ENCODE measurements at places on chromosomes 16 and 17.

DNA sequence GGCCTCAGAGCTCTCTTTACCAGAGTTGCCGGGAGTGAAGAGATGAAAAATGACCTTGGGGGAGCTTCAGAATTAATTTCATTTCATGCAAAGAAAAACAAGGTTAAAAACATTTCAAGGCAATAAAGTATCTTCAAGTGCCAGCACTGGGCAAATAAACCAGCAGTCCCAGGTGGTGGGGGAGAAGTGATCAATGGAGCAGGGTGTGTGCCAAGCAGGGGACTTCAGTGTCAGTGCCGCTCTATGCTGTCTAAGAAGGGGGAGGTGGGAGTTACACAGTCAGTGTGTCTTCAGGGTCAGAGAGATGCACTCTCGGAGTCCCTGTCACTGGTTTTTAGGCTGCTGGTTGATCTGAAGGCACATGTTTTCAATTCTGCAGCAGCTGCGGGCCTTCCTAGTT lies 57.2 kb upstream of the MGAT5B start:
- H3K27ac ChIP-seq: no peak overlapping the region
- no peak overlapping the region for H3K4me3 ChIP-seq
- no peak for DNase-seq
- H3K4me1 ChIP-seq: no peaks in the 10 kb centered on the region
- no peaks in the 10 kb centered on the region for H3K36me3 ChIP-seq

DNA sequence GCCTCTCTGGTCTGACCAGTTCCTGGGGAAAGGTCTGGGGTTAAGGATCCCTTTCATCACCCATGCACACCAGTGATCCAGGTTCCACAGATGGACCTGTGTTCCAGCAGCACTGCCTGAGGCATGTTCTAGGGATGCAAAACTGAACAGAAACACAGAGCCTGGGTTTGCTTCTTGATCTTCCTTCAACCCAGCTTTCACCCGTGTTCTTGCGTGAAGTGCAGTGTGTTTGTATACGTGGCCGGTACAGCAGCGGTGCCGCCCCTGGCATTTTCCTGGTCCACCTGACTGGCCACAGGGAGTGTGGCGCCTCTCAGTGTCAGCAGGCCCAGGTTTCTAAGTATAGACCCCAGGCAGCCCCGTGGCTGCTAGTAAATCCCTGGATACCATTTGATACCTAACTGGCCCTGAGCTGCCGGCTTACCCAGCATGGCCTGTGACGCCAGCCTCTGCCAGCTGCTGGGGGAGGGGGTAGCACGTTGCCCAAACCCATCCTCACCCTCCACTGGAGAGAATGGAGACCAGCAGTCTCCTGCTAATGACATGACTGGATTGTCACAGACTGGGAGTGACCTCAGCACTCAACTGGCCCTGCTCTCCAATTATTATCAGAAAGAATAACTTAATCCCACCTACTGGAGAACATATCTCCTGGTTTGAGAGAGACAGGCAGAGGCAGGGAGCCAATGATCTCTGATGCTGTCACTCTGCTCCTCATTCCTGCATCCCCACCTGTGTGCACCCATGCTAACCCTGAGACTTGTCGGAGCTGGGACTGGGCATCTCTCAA lies 59.2 kb upstream of the LGALS9 start:
- no peaks in the 10 kb centered on the region for H3K27me3 ChIP-seq
- no peaks in the 10 kb centered on the region for H3K4me1 ChIP-seq
- DNase-seq: no peak
- H3K4me3 ChIP-seq: no peak overlapping the region
- no peaks in the 10 kb centered on the region for H3K36me3 ChIP-seq
- H3K27ac ChIP-seq: no peak overlapping the region

GRCh38 chr16:77788181-77789084 lies at the start of gene VAT1L:
Gene VAT1L, plus strand, starts transcription at chr16:77788564. Its CDS starts 119 bp downstream, at chr16:77788683.
- H3K4me3 ChIP-seq: peak within 1 kb of the TSS; percentile 67
- peaks cover 6% of the 10 kb centered on the region for H3K27me3 ChIP-seq
- H3K4me1 ChIP-seq: no peaks in the 10 kb centered on the region
- H3K27ac ChIP-seq: no peak within 1 kb of the TSS
- no peaks in the 10 kb centered on the region for H3K36me3 ChIP-seq

GRCh38 chr16:85422632-85423550 lies 190.2 kb upstream of the GSE1 start:
- no peaks in the 10 kb centered on the region for H3K27me3 ChIP-seq
- no peaks in the 10 kb centered on the region for H3K4me1 ChIP-seq
- no peaks in the 10 kb centered on the region for H3K36me3 ChIP-seq
- DNase-seq: no peak
- no peak overlapping the region for H3K4me3 ChIP-seq

- no peaks in the 10 kb centered on the region for H3K36me3 ChIP-seq
- peaks cover 5% of the 10 kb centered on the region for H3K4me1 ChIP-seq
- no peaks in the 10 kb centered on the region for H3K27me3 ChIP-seq
- H3K4me3 ChIP-seq: no peak overlapping the region
- no peak overlapping the region for H3K27ac ChIP-seq
- DNase-seq: no peak
Observed at GRCh38 chr17:1574697-1575471, 12.3 kb upstream of the PITPNA start.

- no peak overlapping the region for H3K27ac ChIP-seq
- H3K27me3 ChIP-seq: no peaks in the 10 kb centered on the region
- no peak for DNase-seq
- no peak overlapping the region for H3K4me3 ChIP-seq
- H3K4me1 ChIP-seq: no peaks in the 10 kb centered on the region
Observed at GRCh38 chr16:54631782-54632181, 298.9 kb upstream of the IRX5 start.

GRCh38 chr17:61205931-61206330 lies 193.7 kb upstream of the TBX2 start:
- H3K4me1 ChIP-seq: peaks cover 13% of the 10 kb centered on the region
- H3K27ac ChIP-seq: no peak overlapping the region
- no peak overlapping the region for H3K4me3 ChIP-seq

GRCh38 chr16:72832621-72833248 lies 215.2 kb downstream of the ZFHX3 start:
- no peaks in the 10 kb centered on the region for H3K36me3 ChIP-seq
- peak; percentile 73 for DNase-seq
- H3K4me3 ChIP-seq: no peak overlapping the region
- H3K4me1 ChIP-seq: peaks cover under 1% of the 10 kb centered on the region

GRCh38 chr17:43468691-43469139 lies 15.1 kb upstream of the DHX8 start:
- H3K4me1 ChIP-seq: peaks cover 11% of the 10 kb centered on the region
- peak overlapping the region; percentile 35 for H3K27ac ChIP-seq
- H3K4me3 ChIP-seq: no peak overlapping the region
- H3K27me3 ChIP-seq: peaks cover 2% of the 10 kb centered on the region
- peak; percentile 92 for DNase-seq

DNA sequence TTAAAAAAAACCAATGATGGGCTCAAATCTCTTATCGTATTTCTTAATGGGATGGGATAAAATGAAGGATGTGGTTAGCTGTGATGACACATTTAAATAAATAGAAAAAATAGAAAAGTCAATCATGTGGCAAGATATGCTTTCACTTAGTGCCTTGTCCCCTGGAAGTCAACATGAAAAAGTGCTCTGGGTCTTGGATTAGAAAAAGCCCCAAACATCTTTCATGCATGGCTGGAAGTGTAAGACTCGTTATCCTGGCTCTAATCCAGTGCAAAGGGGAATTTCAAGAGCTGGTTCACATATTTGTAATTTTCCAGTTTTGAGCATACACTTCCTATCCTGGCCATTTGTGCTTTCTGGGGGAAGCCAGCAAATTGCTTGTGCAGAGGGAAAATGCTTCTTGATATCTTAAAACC lies 160.9 kb downstream of the MAP2K6 start:
- no peaks in the 10 kb centered on the region for H3K27me3 ChIP-seq
- H3K36me3 ChIP-seq: no peaks in the 10 kb centered on the region
- peaks cover 9% of the 10 kb centered on the region for H3K4me1 ChIP-seq
- no peak overlapping the region for H3K27ac ChIP-seq
- DNase-seq: peak; percentile 95

GRCh38 chr16:66013486-66013885 lies 353.0 kb upstream of the CDH5 start:
- no peak overlapping the region for H3K4me3 ChIP-seq
- H3K27ac ChIP-seq: no peak overlapping the region
- H3K36me3 ChIP-seq: no peaks in the 10 kb centered on the region
- no peaks in the 10 kb centered on the region for H3K4me1 ChIP-seq
- no peak for DNase-seq

GRCh38 chr17:75114552-75115314 lies 5.0 kb downstream of the ARMC7 start:
- peak overlapping the region; percentile 30 for H3K27ac ChIP-seq
- no peaks in the 10 kb centered on the region for H3K36me3 ChIP-seq
- H3K4me3 ChIP-seq: peak overlapping the region; percentile 47
- H3K4me1 ChIP-seq: peaks cover 6% of the 10 kb centered on the region
- H3K27me3 ChIP-seq: no peaks in the 10 kb centered on the region
- DNase-seq: no peak

DNA sequence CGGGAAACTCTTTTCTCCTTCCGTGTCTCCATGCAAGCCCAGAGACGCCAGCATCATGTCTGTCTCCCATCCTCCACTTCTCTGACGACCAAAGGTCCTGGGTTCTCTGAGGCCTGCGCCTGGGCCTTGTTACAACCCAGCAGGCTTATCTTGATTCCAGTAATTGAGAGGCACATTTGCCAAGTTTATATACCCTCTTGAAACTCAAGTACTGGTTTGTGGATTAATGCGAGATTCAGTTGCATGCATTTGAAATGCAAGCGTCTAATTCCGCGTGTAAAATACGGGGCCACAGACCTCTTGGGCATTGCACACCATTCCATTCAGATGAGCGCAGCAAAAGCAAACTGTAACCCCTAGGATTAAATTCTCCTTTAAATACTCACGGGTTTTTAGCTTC lies 28.7 kb upstream of the CRISPLD2 start:
- DNase-seq: peak; percentile 42
- no peaks in the 10 kb centered on the region for H3K36me3 ChIP-seq
- H3K27ac ChIP-seq: no peak overlapping the region
- H3K4me1 ChIP-seq: peaks cover 7% of the 10 kb centered on the region

DNA sequence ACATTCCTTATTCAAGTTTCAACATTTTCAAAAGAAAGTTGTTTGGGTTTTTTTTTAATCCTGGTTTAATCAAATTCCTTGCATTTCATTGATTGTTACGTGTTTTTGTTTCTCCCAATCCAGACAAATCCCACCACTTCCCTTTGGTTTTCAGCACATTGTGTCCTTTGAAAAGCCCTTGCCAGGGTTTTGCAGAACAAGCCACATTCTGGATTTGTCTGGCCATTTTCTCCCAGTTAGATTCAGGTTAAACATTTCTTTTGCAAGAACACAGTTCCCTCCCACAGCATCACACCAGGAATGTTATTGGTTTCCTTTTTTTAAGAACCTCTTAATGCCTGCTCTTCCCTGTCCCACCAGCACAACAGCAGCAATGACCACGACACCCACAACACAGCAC lies 278.0 kb upstream of the SALL1 start:
- no peaks in the 10 kb centered on the region for H3K36me3 ChIP-seq
- DNase-seq: peak; percentile 71
- H3K4me3 ChIP-seq: no peak overlapping the region
- no peaks in the 10 kb centered on the region for H3K27me3 ChIP-seq

DNA sequence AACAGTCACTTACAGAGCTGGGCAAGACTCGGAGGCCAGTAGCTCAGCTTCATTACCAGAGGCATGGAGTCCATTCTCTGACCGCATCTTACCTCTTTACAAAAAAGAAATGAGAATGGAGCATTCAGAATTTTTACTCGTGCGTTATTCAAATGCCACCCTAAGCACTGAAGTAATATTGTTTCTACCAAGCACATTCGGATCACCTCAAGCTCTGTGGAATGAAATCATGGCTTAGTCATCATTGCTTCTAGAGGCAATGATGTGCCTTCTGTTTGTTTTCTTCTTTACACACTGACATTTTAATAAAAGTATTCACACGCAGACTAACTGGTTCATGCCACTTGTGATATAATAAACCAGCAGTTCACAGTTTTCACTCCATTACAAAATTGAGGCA lies 206.8 kb downstream of the PHKB start:
- DNase-seq: peak; percentile 27
- no peaks in the 10 kb centered on the region for H3K27me3 ChIP-seq
- no peak overlapping the region for H3K27ac ChIP-seq
- peaks cover 2% of the 10 kb centered on the region for H3K36me3 ChIP-seq

GRCh38 chr17:40531051-40531991 lies 29.9 kb upstream of the TNS4 start:
- no peaks in the 10 kb centered on the region for H3K27me3 ChIP-seq
- H3K36me3 ChIP-seq: no peaks in the 10 kb centered on the region
- DNase-seq: no peak

GRCh38 chr17:12463102-12463501 lies 202.6 kb upstream of the MYOCD start:
- H3K27ac ChIP-seq: no peak overlapping the region
- H3K36me3 ChIP-seq: no peaks in the 10 kb centered on the region
- peak; percentile 22 for DNase-seq
- no peaks in the 10 kb centered on the region for H3K27me3 ChIP-seq
- H3K4me1 ChIP-seq: no peaks in the 10 kb centered on the region

DNA sequence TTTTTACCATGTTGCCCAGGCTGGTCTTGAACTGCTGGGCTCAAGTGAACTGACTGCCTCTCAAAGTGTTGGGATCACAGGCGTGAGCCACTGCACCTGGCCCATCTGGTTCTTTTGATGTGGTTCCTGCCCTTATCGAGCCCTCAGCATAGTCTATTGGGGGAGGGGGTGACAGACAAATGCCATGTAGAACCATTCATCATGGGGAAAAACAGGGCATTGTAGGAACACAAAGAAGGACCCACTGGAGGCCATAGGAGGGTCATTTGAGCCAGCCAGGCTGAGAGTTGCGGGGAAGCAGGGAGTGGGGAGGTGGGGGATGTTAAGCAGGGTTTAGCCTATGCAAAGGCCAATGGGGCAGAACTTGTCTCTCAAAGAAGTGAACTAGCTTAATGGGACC lies 11.9 kb downstream of the SEC14L5 start:
- H3K36me3 ChIP-seq: no peaks in the 10 kb centered on the region
- no peak for DNase-seq
- no peaks in the 10 kb centered on the region for H3K4me1 ChIP-seq
- H3K4me3 ChIP-seq: no peak overlapping the region

DNA sequence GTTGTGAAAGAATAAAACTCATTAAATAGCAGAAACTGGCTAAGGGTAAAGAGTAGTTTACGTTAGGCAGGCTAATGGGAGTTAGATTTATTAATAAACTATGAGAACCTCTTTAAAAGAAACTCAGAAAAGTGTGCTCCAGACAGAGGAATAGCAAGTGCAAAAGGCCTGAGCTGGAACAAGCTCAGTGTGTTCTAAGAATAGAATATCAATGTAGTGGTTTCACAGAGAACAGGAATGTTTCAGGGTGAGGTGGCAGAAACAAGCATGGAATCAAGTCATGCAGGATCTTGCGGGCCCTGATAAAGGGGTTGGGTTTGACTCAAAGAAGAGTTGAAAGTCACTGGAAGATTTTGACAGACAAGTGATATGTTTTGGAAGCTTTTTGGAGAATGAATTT lies 164.0 kb upstream of the HS3ST3A1 start:
- H3K27ac ChIP-seq: no peak overlapping the region
- H3K27me3 ChIP-seq: no peaks in the 10 kb centered on the region
- H3K36me3 ChIP-seq: no peaks in the 10 kb centered on the region
- H3K4me3 ChIP-seq: no peak overlapping the region
- DNase-seq: no peak

DNA sequence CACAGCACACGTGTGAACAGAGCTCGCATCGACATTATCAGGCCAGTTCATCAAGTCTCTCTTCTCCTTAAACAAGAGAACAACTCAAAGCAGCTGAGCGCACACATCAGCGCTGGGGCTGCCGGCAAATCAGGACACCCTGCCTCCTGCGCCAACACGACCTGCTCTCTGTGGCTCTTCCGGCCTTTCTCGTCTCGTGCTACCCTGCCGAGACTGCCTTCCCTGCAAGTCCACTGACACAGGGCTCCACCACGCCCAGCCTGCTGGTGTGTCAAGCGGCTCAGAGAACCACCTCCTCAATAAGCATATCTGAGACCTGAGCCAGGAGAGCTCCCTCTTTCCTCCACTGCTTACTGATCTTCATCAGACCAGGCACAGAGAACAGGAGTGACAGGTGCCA lies 96.9 kb downstream of the ZNF778 start:
- H3K27me3 ChIP-seq: no peaks in the 10 kb centered on the region
- DNase-seq: no peak
- H3K4me1 ChIP-seq: peaks cover 28% of the 10 kb centered on the region
- H3K4me3 ChIP-seq: no peak overlapping the region
